ENCODE measurements at places on chromosomes 6 and 20.
A peak's percentile ranks its signal among the peaks of the same experiment; 100 is the strongest.

DNA sequence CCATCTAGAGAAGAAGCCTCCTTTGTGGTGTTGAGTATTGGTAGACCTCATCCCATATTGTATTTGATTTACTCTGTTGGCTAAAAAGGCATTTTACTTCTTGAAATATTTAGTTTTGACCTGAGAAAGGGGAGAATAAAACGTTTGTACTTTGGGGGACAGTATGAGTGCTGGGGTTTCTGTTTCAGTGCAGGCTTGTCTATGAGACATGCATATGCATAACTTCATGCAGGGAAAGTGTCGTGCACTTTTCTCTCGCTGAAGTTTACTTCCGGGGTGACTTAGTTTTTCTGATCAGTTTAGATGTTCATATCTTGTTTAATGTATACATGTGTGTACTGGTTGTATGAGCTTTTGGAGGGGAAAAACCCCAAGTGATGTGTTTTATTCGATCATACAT, 59.5 kb downstream of the UTRN start:
- DNase-seq: no peak

- peak; percentile 35 for DNase-seq
Observed at GRCh38 chr20:50561379-50562078, 51.3 kb downstream of the PTPN1 start.

- DNase-seq: no peak
Observed at GRCh38 chr6:73234733-73235132, 9.4 kb upstream of the KHDC1L start.

DNA sequence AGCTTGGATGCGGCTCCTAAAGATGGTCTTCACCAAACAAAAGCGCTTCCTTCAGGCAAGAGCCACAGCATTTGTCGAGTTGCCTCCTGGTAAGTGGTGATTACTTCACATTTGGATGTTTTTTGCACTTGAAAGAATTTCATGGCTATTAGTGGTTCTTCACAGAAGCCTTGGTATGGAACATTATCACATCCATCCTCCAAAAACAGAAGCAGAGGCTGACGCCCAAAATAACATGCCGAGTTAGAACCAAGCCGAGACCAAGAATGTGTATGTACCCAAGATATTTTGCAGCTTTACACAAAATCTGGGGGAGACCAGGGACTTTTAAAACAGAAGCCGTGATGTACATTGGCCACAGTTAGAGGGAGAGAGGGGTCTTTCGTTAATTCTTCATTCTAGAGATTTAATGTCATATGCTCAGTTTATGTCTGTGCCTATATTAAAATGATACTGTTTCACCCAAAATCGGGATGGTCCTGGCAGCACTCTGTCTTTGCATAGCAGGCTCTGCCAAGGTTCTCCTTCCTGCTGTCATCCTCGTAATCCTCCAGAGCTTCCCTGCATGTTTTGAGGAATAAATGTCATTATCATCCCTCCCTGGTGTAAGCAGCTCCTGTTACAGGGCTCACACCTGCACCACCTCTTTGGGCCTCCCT, 109.3 kb downstream of the TMEM242 start:
- no peak for DNase-seq

- no peak for DNase-seq
Observed at GRCh38 chr20:62716198-62716940, 7.7 kb downstream of the NTSR1 start.

- no peak for DNase-seq
Observed at GRCh38 chr6:14082771-14083170, 34.8 kb upstream of the CD83 start.

Measured in stimulated activated CD8-positive, alpha-beta memory T cell treated with anti-CD3 and anti-CD28 coated beads, Interleukin-4, amount 100 ng/mL, for 4 hours (primary cell).